ENCODE measurements at places on chromosomes 3 and 15. TPM values are rescaled to one million over a fixed set of nuclear protein-coding genes. Genes with fewer than 3 reads are reported as not detected.

CCDC66 gene
- total RNA-seq, result 15.9 TPM

COL6A5 gene
- total RNA-seq, result not detected

FEZF2 gene
- not detected for total RNA-seq

CADPS gene
- total RNA-seq, result not detected

ADAMTS7 gene
- total RNA-seq, result 0.76 TPM

RNU5B-1 gene
- not detected for total RNA-seq

RAB5A gene
- total RNA-seq, result 39.5 TPM

CTDSPL2 gene
- total RNA-seq, result 32.0 TPM

PLSCR2 gene
- total RNA-seq, result not detected

TM4SF18 gene
- total RNA-seq, result 0.46 TPM

RTP1 gene
- total RNA-seq, result not detected

P2RY1 gene
- 2.0 TPM for total RNA-seq

MME gene
- 2.9 TPM for total RNA-seq
